Stimulated activated CD4-positive, alpha-beta T cell treated with anti-CD3 and anti-CD28 coated beads, Interleukin-2, amount 100 ng/mL, for 24 hours (primary cell): ENCODE measurements at places on chromosomes 3 and 15.

DNA sequence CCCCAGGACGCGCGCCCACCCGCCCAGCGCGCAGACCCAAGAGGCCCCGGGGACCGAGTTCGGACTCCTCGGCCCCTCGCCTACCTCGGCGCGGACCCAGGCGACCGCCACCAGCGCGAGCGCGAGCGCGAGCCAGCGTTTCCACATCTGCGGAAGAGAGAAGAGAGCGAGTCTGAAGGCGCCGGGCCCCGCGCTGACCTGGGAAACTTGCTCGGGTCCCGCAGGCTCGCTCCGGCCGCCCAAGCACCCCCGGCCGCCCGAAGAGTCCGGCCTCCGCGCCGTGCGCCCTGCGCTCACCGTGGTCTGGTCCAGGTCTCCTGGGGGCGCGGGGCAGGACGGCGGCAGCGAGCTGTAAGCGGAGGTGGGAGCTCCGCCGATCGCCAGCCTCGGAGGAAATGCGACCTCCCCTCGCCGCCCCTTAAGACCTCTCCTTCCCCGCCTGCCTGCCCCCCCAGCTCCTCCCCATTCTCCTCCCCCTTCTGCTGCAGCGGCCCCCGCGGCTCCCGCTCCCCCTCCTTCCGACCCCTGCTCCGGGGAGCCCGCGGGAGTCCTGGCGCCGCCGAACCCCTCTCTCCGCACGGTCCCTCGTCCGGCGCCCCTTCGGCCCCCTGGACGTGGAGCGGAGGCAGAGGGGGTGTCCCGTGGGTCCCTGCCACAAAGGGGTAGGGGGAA, at the start of gene FSTL1:
Gene FSTL1, minus strand, starts transcription at position 393 of the 672 bp plus-strand sequence. Its CDS starts 246 bp downstream, at position 147.
- DNase-seq = peak; percentile 22

DNA sequence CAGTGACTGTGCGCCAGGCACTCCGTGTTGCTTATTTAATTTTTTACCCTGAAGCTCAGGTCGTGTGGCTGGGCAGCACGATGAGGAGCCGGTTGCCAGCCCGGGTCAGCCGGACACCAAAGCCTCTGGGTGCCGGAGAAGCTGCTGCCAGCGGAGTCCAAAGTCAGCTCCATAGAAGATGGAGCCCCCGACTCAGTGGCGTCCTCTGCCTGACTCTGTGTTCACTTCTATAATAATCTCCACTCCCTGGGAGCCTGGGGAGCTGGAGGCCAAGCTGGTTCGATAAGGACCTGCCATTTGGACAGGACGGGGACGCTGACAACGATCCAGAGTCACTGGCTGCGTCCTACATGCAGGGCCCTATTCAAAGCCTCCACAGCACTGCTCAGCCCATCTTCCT, 78.6 kb downstream of the VGLL4 start:
- DNase-seq = no peak

DNA sequence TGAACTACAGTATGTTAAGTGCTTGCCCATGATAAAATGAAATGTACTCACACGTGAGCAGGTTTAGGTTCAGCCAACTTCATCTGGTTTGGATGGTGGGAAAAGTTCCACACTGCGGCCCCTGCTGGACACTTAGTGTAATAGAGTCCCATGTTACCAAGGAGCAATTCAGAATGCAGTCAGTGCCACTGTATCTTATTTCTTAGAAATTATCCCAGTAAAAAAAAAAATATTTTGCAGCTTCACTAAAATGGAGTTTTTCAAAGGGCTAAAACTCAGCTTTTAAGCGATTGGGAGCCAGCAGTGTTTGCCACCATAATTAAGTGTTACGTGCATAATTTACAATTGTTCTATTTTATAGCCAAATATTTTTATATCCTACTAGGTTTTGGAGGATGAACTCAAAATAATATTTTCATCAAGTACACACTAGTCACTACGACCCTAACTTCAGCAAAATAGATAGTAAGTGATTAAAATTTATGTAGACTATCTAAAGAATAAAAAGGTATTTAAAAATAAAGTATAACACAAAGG, 371.7 kb upstream of the GBE1 start:
- peak; percentile 50 for DNase-seq

DNA sequence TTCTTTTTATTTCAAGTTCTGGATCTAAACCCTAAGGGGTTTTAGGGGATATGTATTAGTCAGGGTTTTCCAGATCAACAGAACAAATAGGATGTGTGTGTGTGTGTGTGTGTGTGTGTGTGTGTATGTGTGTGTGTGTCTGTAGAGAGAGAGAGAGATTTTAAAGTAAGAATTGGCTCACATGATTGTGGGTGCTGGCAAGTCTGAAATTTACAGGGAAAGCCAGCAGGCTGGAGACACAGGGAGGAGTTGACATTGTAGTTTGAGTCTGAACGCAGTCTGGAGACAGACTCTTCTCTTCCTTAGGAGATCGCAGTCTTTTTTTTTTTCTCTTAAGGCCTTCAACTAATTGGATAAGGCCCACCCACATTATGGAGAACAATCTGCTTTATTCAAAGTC, 428.8 kb upstream of the TBL1XR1 start:
- no peak for DNase-seq
